Stimulated activated CD8-positive, alpha-beta memory T cell treated with anti-CD3 and anti-CD28 coated beads, Interleukin-4, amount 100 ng/mL, for 4 hours (primary cell): ENCODE measurements at places on chromosomes 12 and 14.
A peak's percentile ranks its signal among the peaks of the same experiment; 100 is the strongest.

GRCh38 chr14:63205044-63205575 lies 867 bp downstream of the RHOJ start:
- no peak for DNase-seq

- no peak for DNase-seq
These were observed 1.5 kb downstream of the BCL2L14 start for GRCh38 chr12:12072064-12072760.

DNA sequence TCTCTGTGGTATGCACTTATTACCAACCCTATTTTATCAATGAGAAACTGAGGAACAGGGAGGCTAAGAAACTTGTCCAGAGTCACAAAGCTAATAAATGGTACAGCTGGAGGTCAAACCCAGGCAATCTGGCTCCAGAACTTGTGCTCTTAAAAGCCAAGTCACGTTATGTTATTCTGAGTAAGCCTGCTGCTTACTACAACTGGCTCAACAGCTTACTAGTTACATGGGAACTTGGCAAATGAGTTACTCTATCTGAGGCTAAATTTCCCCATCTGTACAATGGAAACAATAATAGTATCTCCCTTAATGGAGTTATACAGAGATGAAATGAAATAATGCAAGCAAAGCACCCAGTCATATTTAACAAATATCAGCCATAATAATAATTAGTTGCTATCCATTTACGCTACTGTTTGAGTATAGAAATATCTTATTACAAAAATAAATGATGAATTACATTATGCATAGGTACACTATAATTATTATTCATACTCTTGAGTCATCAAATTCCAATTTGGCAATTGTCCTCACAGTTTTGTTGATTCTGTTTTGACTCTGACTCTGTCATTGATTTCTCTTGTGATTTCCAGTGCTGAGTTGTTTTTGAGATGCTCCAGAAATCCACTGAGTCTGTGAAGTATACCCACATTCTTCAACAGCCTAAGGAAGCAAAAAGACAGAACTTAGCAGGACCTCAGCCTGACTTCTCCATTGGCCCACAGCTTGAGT lies 112.2 kb downstream of the TBX5 start:
- no peak for DNase-seq

GRCh38 chr12:67424784-67425183 lies 155.6 kb downstream of the CAND1 start:
- DNase-seq: no peak

DNA sequence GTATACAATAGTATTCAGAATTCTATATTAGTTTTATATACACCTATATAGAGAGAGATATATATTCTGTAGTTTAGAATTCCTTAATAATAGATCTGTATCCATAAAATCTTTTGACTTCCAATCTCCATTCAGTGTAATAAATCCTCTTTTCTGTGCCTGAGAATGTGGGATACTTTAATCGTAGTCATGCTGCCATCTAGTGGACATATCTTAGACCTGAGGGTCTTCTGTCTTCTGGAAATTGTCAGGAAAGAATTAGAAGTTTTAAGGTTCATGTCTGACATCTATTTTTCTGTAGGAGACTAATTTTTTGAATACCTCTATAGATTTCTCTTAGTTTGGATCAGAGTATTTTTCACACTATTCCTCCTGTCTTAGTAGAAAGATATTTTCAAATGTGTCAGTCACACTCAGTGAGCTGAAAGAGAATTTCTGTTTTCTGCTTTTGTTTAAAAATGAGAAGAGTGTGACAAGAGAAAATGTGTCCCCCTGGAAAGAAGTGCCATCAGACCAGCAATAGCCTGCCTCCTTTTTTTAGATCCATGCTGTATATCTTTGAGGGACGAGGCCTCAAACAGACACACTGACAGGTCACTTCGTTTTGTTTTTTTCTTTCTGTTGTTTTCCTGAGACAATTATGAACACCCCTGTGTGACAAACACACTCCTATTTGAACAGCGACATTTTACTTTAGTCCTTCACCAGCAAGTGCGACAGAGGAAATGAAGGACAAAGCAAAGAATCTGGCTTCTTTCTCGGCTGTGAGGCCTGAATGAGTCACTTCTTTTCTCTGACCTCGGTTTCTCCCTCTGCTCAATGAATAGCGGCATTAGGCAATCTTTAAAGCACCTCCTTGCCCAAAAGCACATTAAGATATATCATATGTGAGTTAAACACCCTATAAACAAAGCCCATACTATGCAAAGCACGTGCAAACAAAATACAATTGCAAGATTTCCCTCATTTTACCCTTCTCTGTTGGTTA lies 96.3 kb downstream of the GALC start:
- no peak for DNase-seq

- no peak for DNase-seq
These were observed 281.6 kb downstream of the SLC6A15 start for GRCh38 chr12:84631020-84631419.

DNA sequence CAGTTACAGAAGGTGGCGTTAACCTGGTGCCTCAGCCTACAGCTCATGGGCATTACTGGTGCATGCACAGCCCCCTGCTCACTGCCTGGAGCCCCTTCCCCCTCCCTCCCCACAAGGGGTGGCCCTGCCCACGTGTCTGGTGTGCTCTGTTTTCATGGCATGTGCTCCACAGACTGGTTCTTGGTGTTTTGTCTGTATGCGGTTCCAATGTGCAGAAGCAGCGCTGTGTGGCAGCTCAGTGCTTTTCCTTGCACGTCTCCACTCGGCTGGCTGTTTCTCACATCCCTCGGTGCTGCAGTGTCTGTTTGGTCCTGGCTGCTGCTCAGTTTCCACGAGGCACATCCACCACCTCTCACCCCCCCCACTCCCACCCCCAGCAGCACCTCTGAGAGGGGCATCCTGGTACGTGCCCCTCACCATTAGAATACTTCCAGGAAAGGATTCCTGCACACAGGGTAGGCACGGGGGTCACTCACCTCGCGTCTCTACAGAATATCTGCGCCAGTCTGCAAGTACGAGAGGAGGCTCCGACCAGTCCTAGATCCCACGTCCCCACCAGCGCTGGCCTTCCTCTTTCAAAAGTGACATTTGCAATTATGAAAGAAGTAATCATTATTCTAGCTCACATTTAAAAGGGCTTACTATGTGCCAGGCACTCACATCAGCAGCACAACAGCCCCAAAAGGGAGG lies 27.1 kb downstream of the DIO3 start:
- DNase-seq: no peak

DNA sequence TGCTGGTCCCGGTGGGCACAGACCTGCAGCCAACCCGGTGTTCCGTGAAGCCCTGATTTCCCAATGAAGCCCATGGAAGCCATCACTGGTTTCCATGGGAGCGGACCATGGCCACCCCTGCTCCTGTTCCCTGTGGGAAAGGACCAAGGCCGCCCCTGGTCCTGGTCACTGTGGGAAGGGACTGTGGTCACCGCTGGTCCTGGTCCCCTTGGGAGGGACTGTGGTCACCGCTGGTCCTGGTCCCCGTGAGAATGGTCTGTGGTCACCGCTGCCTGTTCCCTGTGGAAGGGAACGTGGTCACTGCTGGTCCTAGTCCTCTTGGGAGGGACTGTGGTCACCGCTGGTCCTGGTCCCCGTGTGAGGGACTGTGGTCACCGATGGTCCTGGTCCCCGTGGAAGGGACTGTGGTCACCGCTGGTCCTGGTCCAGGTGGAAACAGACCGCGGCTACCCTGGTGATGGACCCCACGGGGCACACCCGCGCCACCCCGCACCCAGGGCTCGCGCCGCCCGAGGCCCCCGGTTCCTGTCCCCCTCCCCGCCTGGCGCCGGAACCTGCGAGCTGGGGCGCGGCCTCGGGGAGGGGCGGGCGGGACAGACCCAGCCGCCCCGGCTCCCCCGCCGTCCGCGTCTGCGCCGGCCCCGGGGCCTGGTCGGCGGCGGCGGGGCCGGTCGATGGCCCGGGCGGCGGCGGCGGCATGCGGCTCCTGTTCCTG lies at the start of gene GLT1D1:
TSS of gene GLT1D1 (plus strand) at position 594 of the 715 bp plus-strand sequence. CDS start at position 698, 104 bp downstream.
- DNase-seq: no peak

GRCh38 chr12:9897535-9897934 lies 16.2 kb downstream of the KLRF2 start:
- no peak for DNase-seq

DNA sequence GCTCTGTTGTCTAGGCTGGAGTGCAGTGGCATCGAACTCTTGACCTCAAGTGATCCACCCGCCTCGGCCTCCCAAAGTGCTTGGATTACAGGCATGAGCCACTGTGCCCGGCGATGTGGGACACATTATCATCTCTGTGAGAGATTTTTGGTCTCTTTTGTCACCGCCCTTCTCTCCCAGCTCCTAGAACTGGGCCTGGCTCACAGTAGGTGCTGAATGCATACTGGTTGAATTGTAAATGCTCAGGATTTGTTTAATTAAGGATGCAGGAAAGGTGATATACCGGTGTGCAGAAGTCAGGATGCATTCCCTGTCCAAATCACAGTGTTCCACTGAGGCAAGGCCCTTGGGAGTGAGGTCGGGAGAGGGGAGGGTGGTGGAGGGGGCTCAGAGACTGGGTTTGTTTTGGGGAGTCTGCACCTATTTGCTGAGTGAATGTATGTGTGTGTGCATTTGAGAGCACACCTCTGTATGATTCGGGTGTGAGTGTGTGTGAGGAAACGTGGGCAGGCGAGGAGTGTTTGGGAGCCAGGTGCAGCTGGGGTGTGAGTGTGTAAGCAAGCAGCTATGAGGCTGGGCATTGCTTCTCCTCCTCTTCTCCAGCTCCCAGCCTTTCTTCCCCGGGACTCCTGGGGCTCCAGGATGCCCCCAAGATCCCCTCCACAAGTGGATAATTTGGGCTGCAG lies 1.0 kb upstream of the KRT18 start:
- DNase-seq: no peak

DNA sequence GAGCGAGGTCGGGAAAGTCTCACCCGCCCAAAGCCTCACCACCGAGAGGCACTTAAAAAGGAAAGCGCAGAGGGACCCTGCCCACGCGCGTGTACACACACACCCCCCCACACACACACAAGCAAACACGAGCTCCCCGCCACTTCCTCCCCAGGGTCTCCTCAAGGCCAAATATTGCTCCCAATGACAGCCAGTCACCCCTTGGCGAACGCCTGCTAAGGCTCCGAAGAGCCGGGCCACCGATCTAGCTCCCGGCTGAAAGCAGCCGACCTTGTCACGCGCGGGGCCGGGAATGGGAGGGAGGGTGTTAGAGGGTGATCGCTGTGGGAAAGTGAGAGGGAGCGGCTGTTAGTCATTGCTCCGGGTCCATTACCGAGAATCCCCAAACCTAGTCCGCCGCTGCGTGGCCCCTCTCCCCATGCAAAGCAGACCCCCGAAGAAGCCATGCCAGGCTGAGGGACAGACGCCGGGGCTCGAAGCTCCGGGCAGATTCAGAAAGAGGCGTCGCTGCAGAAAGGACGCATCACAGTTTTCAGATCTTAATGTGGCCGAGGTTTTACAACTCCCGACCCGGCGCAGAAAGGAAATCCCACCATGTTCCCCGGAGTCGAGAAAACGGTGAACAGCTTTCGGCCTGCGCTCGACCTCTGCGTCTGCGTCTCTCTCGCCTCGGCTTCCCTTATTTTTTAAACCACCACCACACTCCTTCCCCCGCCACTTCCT lies 2.6 kb downstream of the BMP4 start:
- DNase-seq: no peak

- DNase-seq: no peak
These were observed 21.5 kb downstream of the RIN3 start for GRCh38 chr14:92534932-92535643.

DNA sequence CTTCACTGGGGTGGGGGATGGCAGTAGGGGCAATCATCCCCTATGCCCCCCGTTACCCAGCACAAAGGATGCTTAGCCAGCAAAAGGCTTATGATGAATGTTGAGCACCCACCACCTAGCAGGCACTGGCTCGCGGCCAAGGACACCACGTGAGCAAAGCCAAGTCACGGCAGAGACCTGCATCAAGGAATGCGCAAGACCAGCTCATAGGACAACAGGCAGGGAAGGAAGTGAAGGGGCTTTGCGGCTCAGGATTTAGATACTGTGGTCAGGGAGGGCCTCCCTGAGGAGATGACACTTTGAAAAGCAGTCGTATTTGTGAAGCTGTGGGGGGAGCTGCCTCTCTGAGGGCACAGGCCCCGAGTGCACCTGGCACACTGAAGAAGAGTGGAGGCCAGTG lies 32.8 kb downstream of the SH2B3 start:
- DNase-seq: no peak

DNA sequence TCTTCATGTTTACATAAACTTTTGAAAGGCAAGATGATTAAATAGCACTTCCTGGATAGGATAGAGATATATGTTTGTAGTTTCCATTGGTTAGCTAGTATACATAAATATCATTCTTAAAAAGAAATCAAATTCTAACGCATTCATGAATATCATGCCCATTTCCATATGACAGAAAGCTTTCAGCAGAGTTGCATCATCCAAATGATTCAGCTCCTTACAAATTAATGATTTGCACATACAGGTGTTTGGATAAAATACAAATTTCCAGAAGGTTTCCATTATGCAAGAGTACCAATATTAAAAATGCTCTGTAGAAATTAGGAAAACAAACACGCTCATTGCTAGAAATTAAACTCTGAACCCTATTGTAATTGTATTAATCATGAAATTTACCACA lies 264.4 kb downstream of the FOXG1 start:
- no peak for DNase-seq

DNA sequence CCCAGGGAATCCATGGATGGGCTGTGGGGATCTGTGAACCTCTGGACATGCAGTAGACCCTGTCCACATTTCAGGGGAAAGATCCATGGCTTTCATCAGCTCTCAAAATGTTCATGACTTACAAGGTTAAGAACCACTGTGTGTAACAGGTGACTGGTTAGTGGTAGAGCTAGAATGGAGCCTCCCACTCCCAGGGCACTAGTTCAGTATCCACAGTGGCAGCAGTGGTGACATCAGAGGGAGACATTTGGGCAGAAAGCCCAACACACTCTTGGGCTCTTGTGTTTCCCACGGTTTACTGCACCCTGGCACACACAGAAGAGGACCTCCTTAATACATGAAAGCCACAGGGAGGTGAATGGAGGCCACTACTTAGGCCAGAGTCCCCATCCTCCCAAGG lies 9.1 kb downstream of the KRT74 start:
- DNase-seq: no peak

- no peak for DNase-seq
These were observed 16.2 kb downstream of the KRT80 start for GRCh38 chr12:52175371-52176350.

GRCh38 chr14:106843951-106844483 lies 1317.6 kb downstream of the TMEM121 start:
- no peak for DNase-seq

- DNase-seq: peak; percentile 28
These were observed 217.9 kb upstream of the BTG1 start for GRCh38 chr12:92363295-92364146.

GRCh38 chr12:87756721-87757120 lies 272.5 kb downstream of the C12orf50 start:
- DNase-seq: no peak

DNA sequence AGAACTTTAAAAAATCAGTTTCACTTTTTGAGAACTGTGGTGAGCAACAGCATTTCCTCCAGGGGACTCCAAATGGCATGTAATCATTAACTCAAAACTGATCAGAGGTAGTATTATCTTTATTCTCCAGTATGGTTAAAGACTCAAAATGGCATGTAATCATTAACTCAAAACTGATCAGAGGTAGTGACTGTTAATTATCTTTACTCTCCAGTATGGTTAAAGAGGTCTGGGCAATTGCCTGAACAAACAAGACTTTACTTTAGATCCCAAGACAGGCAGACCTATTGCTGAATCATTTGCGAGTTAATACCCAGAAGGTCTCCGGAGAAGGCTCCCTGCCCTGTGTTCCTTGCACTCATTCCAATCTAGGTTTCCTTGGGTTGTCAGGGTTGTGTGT lies 6.6 kb upstream of the ACADS start:
- no peak for DNase-seq
